ENCODE measurements at places on chromosomes 6 and 20. TPM values are rescaled to one million over a fixed set of nuclear protein-coding genes. Genes with fewer than 3 reads are reported as not detected.

DNA sequence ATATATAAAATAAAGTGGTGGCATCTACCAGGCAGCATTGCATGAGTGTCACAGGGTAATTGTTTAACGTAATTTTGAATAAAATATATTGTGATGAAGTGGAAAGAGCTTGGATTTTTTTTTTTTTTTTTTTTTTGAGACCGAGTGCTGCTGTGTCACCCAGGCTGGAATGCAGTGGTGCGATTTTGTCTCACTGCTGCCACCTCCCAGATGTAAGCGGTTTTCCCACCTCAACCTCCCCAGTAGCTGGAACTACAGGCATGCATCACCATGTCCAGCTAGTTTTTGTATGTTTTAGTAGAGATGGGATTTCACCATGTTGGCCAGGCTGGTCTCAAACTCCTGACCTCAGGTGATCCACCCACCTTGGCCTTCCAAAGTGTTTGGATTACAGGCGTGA is 81.1 kb upstream of the SMIM8 start:
- H3K27me3 ChIP-seq, result no peaks in the 10 kb centered on the region
- H3K36me3 ChIP-seq, result no peaks in the 10 kb centered on the region
- no peak overlapping the region for H3K4me3 ChIP-seq

DNA sequence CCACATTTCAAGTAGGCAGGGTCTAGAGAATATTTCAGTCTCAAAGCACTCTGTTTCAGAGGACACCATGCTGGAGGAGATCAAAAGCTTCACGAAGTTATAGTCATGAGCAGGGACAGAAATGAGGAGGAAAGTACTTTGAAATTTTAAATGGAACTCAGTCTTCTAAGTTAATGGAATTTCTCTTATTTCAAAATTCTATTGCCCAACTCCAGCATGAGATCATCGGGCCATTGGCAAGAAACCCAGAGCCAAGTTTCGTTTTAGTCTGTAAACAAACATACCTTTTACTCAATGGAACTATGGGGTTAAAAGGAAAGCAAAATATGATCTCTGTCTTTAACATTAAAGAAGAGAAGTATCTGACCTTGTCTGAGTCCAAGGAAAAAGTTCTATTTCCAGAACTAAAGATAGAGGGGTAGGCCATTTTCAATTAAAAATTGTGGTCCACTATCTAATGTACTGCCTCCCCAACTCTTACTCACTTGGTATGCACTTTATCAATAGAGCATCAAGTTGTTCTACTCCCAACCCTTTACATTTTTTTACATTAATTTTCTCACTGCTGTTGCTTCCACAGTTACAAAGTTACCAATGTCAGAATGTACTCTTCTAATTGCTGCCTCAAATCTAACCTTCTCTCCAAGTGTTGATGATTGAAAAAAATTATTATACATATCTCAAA is 235.3 kb upstream of the NRSN1 start:
- no peaks in the 10 kb centered on the region for H3K36me3 ChIP-seq
- no peak overlapping the region for H3K4me3 ChIP-seq
- no peak overlapping the region for H3K27ac ChIP-seq
- H3K27me3 ChIP-seq, result no peaks in the 10 kb centered on the region

DNA sequence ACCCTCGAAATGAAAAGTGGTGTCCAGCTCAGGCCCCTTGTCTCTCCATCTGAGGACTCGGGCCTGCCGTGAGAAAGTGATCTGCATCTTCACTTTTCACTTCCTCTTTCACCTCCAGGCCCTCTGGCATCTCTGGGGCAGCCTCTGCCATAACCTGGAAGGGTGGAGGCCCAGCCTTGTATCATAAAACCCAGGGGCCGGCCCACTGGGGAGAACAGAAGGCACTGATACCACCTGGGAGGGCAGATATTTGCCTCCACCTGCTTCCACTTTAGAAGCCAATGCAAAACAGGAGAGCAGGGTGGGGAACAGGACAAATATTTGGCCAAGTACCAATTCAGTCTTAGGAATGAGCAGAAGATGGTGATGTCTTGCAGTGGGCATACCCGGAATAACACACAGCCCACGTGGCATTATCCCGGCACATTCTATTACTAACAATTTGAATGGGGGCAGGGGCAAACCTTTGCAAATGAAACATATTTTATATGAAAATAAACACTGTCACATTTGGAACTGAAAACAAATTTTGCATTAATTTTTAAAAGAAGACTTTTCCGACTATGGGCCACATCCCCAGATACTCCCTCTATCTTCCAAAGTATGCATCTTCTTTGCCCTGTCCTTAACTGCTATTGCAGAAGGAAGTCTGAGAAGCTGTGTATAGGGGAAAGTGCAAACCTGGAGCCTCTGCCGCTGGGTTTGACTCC is 69.2 kb upstream of the TBC1D7 start:
- H3K4me1 ChIP-seq, result peaks cover 18% of the 10 kb centered on the region
- no peaks in the 10 kb centered on the region for H3K36me3 ChIP-seq
- H3K27me3 ChIP-seq, result no peaks in the 10 kb centered on the region
- H3K4me3 ChIP-seq, result no peak overlapping the region

- no peaks in the 10 kb centered on the region for H3K36me3 ChIP-seq
- no peak overlapping the region for H3K4me3 ChIP-seq
- H3K27ac ChIP-seq, result no peak overlapping the region
- no peak for DNase-seq
- H3K4me1 ChIP-seq, result no peaks in the 10 kb centered on the region
Observed at GRCh38 chr6:23790756-23791155, 335.3 kb upstream of the NRSN1 start.

- no peak for DNase-seq
- peaks cover 20% of the 10 kb centered on the region for H3K36me3 ChIP-seq
- no peak overlapping the region for H3K27ac ChIP-seq
- H3K27me3 ChIP-seq, result no peaks in the 10 kb centered on the region
- no peak overlapping the region for H3K4me3 ChIP-seq
- peaks cover 67% of the 10 kb centered on the region for H3K4me1 ChIP-seq
Observed at GRCh38 chr6:16396497-16397319, 158.3 kb downstream of the GMPR start.

- H3K4me3 ChIP-seq, result no peak overlapping the region
- no peaks in the 10 kb centered on the region for H3K36me3 ChIP-seq
- peaks cover 7% of the 10 kb centered on the region for H3K4me1 ChIP-seq
- no peaks in the 10 kb centered on the region for H3K27me3 ChIP-seq
Observed at GRCh38 chr6:13188306-13188705, 140.0 kb downstream of the TBC1D7 start.

DNA sequence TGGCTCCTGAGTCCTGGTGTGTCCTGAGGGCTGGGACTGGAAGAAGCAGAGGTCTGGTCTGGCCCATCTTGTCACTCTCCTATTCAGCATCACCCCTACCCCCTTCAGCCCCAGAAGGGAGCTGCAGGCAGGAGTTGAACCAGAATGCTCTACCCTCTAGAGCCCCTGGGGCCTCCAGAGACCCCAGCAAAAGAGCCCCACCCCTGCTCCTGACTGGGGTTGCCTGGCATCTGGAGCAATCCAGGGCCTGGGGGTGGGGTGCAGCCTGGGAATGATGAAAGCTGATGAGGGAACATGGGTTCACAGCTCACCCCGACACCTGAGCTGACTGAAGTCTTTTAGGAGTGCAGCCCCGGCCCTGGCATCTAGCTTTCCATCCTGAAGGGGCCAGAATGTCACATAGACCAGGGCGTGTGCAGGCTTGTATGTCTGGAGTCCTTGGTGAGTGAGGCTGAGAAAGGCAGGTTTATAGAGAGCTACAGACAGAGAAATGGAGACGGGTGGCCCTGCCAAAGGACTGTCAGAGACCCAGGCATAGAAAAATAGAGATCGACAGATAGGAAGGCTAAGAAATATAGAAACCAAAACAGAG is 12.2 kb downstream of the FGD2 start:
- H3K4me1 ChIP-seq, result peaks cover 24% of the 10 kb centered on the region
- H3K27me3 ChIP-seq, result peaks cover 5% of the 10 kb centered on the region
- no peak for DNase-seq
- peak overlapping the region; percentile 23 for H3K4me3 ChIP-seq
- no peaks in the 10 kb centered on the region for H3K36me3 ChIP-seq

GRCh38 chr20:51807720-51808250 is 5.5 kb upstream of the SALL4 start:
- H3K36me3 ChIP-seq, result no peaks in the 10 kb centered on the region
- no peak for DNase-seq
- peaks cover 27% of the 10 kb centered on the region for H3K4me1 ChIP-seq
- H3K27ac ChIP-seq, result no peak overlapping the region

GRCh38 chr6:35445691-35446090 is 6.4 kb upstream of the FANCE start:
- no peak overlapping the region for H3K27ac ChIP-seq
- H3K4me1 ChIP-seq, result peaks cover 5% of the 10 kb centered on the region
- H3K27me3 ChIP-seq, result no peaks in the 10 kb centered on the region
- no peak for DNase-seq

- no peaks in the 10 kb centered on the region for H3K36me3 ChIP-seq
- no peak for DNase-seq
- no peak overlapping the region for H3K27ac ChIP-seq
- no peaks in the 10 kb centered on the region for H3K4me1 ChIP-seq
- H3K4me3 ChIP-seq, result no peak overlapping the region
- no peaks in the 10 kb centered on the region for H3K27me3 ChIP-seq
Observed at GRCh38 chr6:122147291-122147690, 252.2 kb upstream of the HSF2 start.

DNA sequence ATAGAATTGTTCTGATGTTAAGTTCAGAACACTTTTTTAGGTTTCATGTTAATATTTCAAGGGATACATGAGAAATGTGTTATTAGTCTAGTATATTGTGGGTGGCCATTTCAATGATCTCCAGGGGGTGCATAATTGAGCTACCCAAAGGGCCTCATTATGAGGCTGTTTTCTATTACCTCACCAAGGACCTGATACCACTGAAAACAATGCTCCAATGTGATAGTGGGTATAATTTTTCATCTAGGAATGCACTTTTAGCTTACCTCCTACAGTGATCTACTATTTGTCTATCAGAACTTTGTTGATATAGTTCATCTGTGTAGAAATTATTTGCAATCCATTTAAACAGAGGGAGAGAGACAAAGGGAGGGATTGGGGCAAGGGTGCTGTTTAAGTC is 106.8 kb upstream of the HS3ST5 start:
- H3K4me3 ChIP-seq, result no peak overlapping the region
- no peaks in the 10 kb centered on the region for H3K27me3 ChIP-seq
- no peak for DNase-seq
- H3K27ac ChIP-seq, result no peak overlapping the region

- DNase-seq, result no peak
- H3K36me3 ChIP-seq, result no peaks in the 10 kb centered on the region
- no peak overlapping the region for H3K27ac ChIP-seq
- no peaks in the 10 kb centered on the region for H3K27me3 ChIP-seq
- no peak overlapping the region for H3K4me3 ChIP-seq
Observed at GRCh38 chr6:124539096-124539495, 423.1 kb upstream of the RNF217 start.

- no peaks in the 10 kb centered on the region for H3K36me3 ChIP-seq
- no peak for DNase-seq
- no peak overlapping the region for H3K4me3 ChIP-seq
- peaks cover 1% of the 10 kb centered on the region for H3K27me3 ChIP-seq
- no peak overlapping the region for H3K27ac ChIP-seq
- peaks cover 55% of the 10 kb centered on the region for H3K4me1 ChIP-seq
Observed at GRCh38 chr6:134676307-134677281, 273.3 kb downstream of the ALDH8A1 start.

GRCh38 chr20:36856691-36857635 is 19.0 kb upstream of the TLDC2 start:
- H3K36me3 ChIP-seq, result peaks cover 17% of the 10 kb centered on the region
- H3K4me1 ChIP-seq, result peaks cover 88% of the 10 kb centered on the region
- H3K4me3 ChIP-seq, result peak overlapping the region; percentile 83

DNA sequence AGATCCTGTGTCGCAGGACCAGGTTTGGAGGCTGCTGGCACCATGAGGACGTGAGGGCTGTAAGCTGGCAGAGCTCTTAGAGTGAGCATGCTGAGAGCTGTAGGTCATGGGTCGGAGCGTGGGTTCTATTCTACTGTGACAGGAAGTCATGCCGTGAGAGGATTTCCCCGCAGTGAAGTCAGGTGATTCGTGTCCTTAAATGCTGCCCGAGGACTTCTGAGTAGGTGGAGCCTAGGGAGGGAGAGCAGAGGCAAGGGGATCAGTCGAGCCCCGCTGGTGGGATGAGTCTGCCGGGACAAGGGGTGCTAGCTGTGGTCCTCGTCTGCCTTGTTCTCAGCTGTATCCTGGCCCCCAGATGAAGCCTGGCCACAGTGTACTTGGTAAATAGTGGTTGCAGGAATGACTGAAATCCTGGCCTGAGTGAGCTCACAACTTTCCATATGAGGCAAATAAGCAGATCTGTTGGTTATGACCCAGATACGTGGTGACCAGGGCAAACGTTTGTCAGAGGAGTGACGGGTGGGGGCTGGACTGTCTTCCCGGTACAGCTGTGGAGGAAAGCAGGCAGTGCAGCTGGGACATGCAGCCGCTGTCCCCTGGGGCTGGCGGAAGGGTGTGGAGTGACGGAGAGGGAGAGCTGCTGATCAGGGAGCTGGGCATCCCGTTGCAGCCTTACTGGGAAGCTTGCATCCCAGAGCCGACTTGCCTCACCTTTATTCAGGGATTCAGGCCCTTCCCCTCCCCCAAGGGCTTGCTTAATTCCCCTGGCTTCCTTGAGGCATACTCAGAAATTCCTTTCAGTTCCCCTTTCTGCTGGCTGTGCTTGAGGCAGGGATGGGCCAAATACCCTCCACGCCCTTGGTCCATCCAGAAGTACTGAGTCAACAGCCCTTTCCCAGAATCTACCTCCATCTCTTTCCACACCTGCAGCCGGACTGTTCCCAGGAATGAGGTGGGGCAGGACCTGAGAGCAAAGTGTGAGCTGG is 250.9 kb upstream of the RREB1 start:
- H3K4me3 ChIP-seq, result no peak overlapping the region
- H3K4me1 ChIP-seq, result peaks cover 9% of the 10 kb centered on the region
- no peaks in the 10 kb centered on the region for H3K27me3 ChIP-seq
- H3K27ac ChIP-seq, result no peak overlapping the region
- peaks cover 4% of the 10 kb centered on the region for H3K36me3 ChIP-seq

GRCh38 chr20:32191873-32192272 is 15.7 kb downstream of the PLAGL2 start:
- H3K4me3 ChIP-seq, result no peak overlapping the region
- 0 out of 2 replicates have a peak, but pooled peaks cover 5% of the 10 kb centered on the region for H3K4me1 ChIP-seq
- peak overlapping the region; percentile 42 for H3K27ac ChIP-seq
- DNase-seq, result no peak

- no peaks in the 10 kb centered on the region for H3K36me3 ChIP-seq
- DNase-seq, result no peak
- H3K27me3 ChIP-seq, result peaks cover 3% of the 10 kb centered on the region
Observed at GRCh38 chr6:169854083-169854725, 102.8 kb downstream of the ERMARD start.

- H3K27me3 ChIP-seq, result no peaks in the 10 kb centered on the region
- peaks cover 30% of the 10 kb centered on the region for H3K4me1 ChIP-seq
- H3K4me3 ChIP-seq, result no peak overlapping the region
- peaks cover 42% of the 10 kb centered on the region for H3K36me3 ChIP-seq
Observed at GRCh38 chr20:10658051-10658823, 15.6 kb downstream of the JAG1 start.

- H3K27ac ChIP-seq, result no peak overlapping the region
- DNase-seq, result peak; percentile 17
- no peaks in the 10 kb centered on the region for H3K36me3 ChIP-seq
- H3K4me3 ChIP-seq, result no peak overlapping the region
- peaks cover under 1% of the 10 kb centered on the region for H3K27me3 ChIP-seq
Observed at GRCh38 chr6:125859727-125860126, 69.0 kb downstream of the NCOA7 start.

GRCh38 chr20:57772349-57772964 is 62.6 kb upstream of the PMEPA1 start:
- H3K4me1 ChIP-seq, result peaks cover 16% of the 10 kb centered on the region
- peak; percentile 69 for DNase-seq
- peaks cover 22% of the 10 kb centered on the region for H3K27me3 ChIP-seq
- no peaks in the 10 kb centered on the region for H3K36me3 ChIP-seq

The TP53TG5 gene
- not detected for total RNA-seq

The TTLL9 gene
- total RNA-seq, result 0.19 TPM

The CST2 gene
- not detected for total RNA-seq

The ADGRF1 gene
- total RNA-seq, result not detected

The C20orf204 gene
- 0.46 TPM for total RNA-seq

The PRSS35 gene
- total RNA-seq, result 0.30 TPM

The CCN5 gene
- total RNA-seq, result not detected
